ENCODE measurements at places on chromosomes 4 and X.

DNA sequence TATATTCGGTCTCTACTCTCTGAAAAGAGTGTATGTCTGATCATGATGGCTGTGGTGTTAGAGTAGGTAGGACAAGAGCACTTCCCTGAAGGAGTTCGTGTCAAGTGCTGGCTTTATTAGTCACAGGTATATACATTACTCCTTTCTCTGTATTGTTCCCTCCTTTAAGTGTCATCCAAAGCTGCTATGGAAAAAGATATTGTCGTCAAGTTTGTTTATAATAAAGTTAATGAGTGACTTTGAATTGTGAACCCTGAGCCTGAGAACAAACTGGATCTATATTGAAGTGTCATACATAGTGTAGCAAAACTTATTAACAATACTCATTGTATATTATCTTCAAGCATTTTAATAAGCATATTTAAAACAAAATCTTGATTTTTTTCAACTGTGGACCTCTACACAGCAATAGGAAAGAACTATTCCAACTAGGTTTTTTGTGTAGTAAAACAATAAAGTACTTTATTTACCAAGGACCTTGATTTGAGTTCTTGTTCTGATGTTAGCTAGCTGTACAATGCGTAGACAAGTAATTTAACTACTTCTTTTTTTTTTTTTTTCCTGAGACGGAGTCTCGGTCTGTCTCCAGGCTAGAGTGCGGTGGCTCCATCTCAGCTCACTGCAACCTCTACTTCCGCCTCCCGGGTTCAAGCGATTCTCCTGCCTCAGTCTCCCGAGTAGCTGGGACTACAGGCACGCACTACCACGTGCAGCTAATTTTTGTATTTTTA is 177.7 kb downstream of the RAPGEF2 start:
- no peak for DNase-seq

DNA sequence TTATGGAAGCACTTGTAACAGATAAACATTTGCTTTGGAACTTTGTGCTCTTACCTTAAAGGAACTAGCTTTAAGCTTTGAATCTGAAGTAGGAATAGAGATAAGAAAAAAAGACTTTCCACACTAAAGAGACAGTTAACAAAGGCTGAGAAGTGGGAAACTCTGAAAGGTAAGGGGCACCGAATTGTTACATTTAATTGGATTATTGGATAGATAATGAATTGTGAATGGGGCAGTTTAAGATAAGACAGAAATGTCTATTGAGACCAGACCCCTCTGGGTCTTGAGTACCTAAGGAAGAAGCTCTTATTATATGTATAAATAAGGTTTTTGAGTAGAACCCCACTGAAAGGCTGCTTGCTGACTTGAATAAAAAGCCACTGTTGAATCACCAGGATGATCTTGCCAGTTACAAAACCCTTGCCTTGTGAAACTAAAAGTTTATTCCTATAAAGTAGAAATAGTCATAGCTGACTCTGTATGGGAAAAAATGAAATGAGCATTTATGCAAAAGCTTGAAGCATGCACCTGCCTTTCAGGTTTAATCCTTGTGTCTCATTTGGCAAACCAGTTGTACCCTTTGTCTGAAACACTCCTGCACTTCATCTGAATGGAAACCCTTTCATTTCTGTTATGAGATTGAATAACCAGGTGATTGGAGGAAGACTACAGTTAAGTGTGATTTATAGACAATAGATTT is 423.2 kb downstream of the RPA4 start:
- no peak for DNase-seq

- DNase-seq = no peak
Measured at GRCh38 chrX:14758029-14758491, 114.8 kb downstream of the FANCB start.

- DNase-seq = no peak
Measured at GRCh38 chrX:65993915-65994460, 45.9 kb downstream of the VSIG4 start.

GRCh38 chr4:40121515-40121914 is 64.9 kb downstream of the N4BP2 start:
- DNase-seq = peak; percentile 28

DNA sequence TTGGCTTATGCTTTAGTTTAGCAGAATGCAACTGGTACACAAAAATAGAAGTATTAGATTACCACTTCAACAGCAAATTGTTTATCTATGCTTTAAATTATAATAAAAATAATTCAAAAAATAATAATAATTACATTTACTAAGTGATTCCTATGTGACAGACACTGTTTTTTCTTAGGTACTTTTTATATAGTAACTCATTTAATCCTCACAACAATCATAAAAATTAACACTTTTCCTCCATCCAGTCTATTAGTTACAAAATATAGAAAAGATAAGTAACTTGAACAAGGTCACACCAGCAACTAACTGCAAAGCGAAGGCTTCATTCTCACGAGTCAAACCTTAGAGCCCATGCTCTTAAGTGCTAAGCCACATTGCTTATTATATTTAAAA is 155.2 kb downstream of the PDGFC start:
- DNase-seq = no peak

- DNase-seq = no peak
Measured at GRCh38 chrX:134623293-134624045, 34.8 kb downstream of the PLAC1 start.

GRCh38 chrX:47571896-47572295 is 10.3 kb upstream of the TIMP1 start:
- no peak for DNase-seq

DNA sequence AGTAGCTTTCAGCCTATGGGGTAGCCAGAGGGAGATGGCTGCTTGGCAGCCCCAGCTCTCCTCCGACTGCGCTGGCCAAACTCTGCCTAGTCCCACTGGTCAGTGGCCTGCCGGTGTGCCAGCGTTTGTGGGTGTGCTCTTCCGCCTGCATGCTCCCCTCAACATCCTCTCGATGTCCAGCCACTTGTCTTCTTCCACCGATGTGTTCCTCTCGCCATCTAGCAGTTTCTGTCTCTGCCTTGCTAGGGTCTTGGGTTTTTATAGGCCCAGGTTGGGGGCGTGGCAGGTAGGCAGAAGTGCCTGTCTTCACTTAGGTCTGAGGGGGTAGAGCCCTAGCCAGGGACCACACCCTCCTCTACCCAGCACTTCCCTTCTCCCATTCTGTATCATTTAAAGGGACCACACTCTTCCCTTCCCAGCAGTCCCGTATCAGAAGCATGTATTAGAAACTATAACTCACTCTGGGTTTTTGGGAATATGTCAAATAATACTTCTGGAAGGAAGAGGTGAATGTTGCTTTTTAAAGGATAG is 124.4 kb downstream of the KDM6A start:
- no peak for DNase-seq

DNA sequence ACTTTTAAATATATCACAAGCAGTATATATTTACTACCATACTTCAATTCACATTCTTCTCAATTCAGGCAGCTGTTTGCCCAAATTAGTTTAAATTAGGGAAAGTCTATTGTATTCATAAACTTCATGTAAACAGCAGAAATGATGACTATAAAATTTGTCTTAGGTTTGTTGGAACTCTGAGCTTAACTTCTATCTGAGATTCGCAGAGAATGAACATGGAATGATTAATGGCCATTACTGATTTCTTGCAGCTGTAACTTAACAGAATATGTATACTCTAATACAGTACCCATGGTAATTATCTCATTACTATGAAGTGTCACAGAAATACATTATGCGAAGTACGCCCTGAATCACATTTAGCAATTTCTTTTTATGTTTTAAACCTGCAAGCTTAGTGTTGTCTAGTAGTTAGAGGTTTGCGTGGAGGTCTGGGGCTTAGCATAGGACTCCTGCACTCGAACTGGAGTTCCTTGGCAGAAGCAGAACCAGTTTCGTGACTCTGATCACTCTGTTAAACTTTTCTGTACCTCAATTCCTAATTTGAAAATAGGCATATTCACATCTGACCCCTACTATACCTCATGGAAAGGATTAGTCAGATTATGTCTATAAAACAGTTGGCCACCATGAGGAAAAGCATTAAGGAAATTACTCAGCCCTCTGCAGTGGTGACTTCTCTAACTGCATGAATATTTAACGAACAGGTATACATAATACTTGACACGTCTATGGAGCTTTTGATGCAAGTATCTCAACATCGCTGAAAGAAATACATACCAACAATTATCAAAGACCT is 243.2 kb downstream of the MGST2 start:
- DNase-seq = no peak

DNA sequence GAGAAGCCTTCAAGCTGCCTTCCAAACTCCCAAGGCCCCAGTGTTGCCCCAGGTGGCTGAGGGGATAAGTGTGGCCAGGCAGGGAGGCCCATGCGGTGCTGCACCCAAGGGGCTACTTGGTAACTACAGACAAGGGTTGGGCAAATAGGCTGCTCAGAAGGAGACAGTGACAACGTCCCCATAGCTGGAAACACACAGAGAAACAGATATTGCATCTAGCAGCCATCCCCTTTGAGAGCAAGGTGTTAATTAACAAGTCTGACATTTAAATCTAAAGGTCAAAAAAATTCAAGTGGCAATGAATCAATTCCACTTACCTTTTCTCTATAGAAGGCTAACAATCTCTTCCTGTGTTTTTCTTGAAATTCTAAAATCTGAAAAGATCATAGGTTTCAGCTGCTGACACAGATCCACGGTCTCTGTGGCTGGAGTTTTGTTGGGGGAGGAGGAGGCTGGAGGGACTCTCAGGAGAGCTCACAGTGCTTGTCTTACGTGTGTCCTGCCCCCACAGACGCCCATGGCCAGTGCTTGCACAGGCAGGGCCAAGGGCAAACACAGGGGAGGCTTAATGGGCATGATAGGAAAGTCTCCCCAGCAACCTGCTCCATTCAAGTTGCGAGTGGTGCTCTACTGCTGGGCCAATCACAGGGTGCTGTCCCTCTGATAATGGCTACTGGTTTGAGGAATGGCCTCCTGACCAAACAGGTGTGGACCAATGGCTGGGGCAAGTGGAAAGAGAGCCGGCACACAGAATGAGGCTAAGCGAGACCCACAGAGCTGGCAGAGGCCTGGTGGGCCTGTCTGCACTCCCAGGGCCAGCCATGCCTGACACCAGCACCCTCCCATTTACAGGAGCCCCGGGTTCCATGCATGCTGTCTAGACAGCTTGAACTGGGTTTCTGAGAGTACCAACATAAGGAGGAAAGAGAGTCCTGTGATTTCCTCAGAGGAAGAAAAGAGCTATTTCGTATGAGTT is 22.6 kb downstream of the RNF212 start:
- DNase-seq = no peak

- DNase-seq = no peak
Measured at GRCh38 chrX:111003118-111003517, 92.9 kb upstream of the PAK3 start.

Measured in T-helper 2 cell treated with Interferon-gamma antibody and Interleukin-4, amounts not matched to agents 5 μg/mL and 100 μg/mL, for 36 hours (primary cell).